ENCODE measurements at places on chromosomes 7 and 10.

DNA sequence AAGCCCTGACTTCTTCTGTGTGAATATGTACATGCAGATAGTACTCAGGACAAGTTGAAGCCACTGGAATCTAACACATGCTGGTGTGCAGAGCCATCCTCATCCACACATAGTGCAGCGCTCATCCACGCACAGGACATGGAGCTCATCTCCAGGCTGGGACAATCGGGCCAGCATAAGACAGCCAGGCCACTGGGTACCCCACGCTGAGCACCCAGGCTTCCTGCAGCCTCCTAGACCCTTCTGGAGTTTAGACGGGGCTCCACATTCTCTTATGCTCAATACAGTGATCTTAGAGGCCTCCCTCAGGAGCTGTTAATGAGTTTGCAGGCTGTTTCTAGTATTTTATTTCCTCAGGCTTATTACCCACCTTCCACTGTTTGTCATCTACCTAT lies 238.9 kb downstream of the TNS3 start:
- DNase-seq: no peak

GRCh38 chr10:770975-771374 lies 81.5 kb upstream of the DIP2C start:
- no peak for DNase-seq

- DNase-seq: no peak
Observed at GRCh38 chr10:128934492-128934891, 532.5 kb upstream of the MGMT start.

DNA sequence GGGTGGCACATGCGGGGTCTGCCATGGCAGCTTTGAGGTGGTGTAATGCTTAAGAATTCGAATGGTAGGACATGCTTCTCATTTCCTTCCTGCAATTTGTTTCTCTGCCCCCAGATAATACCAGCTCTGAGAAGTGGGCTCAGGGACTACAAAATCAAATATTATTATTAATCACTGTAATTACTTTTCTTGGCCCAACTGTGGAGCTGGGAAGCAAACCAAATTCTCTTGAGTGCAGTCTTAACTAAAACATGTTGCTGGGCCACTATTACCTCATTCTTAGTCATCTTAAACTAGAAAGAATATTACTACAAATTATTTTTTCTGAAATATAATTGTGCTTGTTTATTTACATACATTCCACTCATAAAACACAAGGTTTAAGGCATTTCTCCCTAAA lies 566.7 kb upstream of the NRP1 start:
- no peak for DNase-seq

GRCh38 chr7:129240119-129240820 lies 15.4 kb downstream of the AHCYL2 start:
- DNase-seq: no peak

DNA sequence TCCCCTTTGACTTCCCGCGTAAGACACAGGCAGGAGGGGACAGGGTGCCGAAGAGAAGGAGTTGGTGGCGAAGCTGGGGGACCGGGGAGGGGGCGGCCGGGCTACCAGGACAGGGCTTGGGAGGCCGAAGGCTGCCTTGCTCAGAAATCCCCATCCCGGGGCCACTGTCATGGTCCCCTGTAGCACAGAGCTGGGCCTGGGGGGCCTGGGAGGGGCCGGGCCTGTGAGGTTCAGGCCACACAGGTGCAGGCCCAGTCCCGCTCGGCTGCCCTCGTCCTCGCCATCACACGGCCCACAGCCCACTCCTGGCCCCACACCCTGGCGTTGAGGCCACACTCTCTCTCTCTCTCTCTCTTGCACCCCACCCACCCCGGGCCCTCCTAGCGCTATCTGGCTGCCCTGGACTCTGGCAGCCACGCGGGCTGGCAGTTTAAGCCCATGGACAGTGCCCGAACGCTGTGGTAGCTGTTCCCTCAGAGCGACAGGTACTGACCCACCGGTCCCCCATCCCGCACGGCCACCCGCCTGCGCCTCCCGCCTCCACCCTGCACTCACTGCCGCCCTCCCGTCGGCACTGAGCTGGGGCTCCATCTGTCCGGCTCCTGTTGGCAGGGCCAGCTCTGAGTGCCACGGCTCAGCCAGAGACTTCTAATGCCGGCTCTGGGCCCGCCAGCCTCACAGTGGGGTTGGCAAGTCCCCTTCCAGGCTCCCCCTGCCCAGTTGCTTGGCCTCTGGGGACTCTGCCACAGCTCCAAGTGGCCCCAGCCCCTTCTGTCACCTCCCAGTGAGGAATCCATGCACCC lies 28.0 kb downstream of the TTYH3 start:
- no peak for DNase-seq

All from retinal pigment epithelial cell (primary cell).